Esophagus muscularis mucosa (tissue), 4 donors: ENCODE measurements at places on chromosomes 3 and 15. TPM values are rescaled to one million over a fixed set of nuclear protein-coding genes. Genes with fewer than 3 reads are reported as not detected.

The CACNA2D3 gene
- 4.2 TPM for total RNA-seq

The SPPL2A gene
- total RNA-seq: 125 TPM

The TM4SF18 gene
- total RNA-seq: 0.83 TPM

The ZDHHC19 gene
- total RNA-seq: not detected

The SYNPR gene
- total RNA-seq: 0.17 TPM

The CCR4 gene
- total RNA-seq: 0.17 TPM

The TUSC7 gene
- total RNA-seq: not detected

GRCh38 chr3:178802993-178803693, 266.9 kb downstream of the KCNMB2 start:
- peak; percentile 70 for DNase-seq

GRCh38 chr15:70219256-70219895, 121.7 kb upstream of the TLE3 start:
- no peak for DNase-seq

- DNase-seq: peak; percentile 77
Observed at GRCh38 chr3:55445551-55445950, 41.6 kb downstream of the WNT5A start.

DNA sequence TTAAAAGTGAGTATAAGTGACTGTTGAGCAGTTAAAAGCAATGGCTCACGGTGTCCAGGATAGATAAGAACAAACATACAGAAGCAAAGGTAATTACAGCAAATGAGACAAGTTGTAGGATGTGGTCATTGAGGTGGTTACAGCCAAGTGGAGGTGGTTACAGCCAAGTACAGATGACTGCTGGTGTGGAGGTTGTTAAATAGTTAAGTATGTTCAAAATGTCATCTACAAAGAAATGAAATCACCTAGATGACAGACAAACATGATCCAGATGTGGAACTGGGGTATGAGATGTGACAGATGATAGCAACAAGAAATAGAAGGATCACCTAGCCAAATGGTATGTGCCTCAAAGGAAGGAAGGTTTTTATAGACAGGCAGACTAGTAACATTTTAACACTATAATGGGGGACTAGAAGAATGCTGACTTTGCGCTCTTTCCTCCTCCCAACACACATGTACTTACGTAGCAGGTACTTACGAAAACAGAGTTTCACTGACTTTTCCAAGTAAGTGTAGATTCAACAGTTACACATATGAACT, 6.8 kb upstream of the ANKRD28 start:
- no peak for DNase-seq

DNA sequence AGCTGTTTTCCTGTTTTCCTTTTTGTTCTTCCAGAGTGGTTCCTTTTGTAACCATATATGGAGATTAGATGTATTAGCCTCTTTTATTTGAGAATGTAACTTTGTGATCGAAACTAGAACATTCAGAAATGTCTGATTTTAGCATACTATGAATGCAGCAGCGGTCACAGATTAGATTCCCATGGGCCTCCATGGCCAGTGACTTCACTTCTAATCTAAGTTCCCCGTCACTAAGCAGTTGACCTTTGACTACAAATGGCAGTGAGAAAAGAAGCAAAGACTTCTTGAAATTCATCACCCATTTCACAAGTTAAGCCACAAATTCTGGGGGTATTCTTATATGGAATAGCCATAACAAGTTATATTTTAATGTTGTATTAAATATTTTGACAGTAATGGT, 114.6 kb upstream of the FLNB start:
- no peak for DNase-seq

- no peak for DNase-seq
Observed at GRCh38 chr3:132418916-132419315, 1.6 kb downstream of the DNAJC13 start.

GRCh38 chr15:26081758-26082220, 218.7 kb upstream of the ATP10A start:
- no peak for DNase-seq

DNA sequence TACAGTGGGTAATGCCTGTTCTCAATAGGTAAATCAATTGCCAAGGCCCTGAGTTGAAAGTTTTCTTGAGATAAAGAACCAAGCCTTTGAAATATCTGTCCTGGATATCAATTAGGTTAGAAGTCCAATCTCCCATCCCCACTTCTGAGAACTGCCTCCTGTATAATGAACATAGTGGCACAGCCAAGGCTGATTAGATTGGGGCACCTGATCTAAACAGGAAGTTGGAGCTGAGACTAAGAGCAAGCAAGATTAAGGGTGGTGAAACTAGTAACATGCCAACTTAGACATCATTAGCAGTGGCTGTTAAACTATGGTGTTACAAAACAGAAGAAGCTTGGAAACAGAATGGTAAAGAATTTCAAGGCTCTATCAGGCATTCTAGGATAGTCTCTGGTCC, 137.7 kb upstream of the TMEM108 start:
- DNase-seq: no peak

- no peak for DNase-seq
Observed at GRCh38 chr15:77506311-77507142, 85.8 kb downstream of the HMG20A start.

GRCh38 chr3:115102046-115102445, 45.0 kb downstream of the ZBTB20 start:
- no peak for DNase-seq

DNA sequence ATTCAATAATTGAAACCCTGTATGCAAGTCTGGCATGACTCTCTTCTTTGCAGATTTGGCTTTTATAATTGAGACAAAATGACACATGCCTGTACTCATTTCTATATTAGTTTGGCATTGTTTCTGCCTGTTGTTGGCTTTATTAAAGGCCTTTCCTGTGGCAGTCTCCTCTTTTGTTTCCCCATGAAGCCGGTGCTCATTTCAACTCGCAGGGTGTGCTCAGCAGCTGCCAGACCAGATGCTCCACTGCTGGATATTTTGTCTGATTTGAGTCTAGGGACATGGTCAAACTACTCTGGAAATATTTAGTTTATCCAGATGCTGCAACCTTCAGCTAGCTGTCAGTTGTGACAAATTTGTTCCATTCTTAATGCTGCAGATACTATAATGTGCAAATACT, 445.3 kb downstream of the NAALADL2 start:
- DNase-seq: no peak

DNA sequence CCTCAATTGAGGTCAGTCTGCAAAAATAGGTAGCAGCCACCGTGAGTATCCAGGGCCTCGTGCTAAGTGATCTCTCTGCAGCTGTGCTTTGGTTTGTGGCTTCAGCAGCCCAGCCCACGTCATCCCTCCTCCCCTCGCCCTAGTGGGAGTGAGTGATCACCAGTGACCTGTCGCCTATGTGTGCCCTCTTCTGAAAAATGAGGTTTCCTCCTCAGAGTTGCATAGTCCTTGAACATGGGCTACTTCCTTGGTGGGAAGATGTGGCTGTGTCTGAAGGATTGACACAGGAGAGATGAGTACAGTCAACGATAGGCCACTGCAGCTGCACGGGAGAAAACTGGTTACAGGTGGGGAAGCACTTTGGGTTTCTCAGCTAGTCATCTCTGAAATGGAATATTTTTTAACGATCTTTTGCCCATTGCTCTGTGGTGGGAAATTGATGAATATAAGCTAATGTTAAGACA, 144.8 kb upstream of the BHLHE40 start:
- DNase-seq: no peak

GRCh38 chr15:64897345-64897985, 14.2 kb upstream of the ANKDD1A start:
- no peak for DNase-seq

DNA sequence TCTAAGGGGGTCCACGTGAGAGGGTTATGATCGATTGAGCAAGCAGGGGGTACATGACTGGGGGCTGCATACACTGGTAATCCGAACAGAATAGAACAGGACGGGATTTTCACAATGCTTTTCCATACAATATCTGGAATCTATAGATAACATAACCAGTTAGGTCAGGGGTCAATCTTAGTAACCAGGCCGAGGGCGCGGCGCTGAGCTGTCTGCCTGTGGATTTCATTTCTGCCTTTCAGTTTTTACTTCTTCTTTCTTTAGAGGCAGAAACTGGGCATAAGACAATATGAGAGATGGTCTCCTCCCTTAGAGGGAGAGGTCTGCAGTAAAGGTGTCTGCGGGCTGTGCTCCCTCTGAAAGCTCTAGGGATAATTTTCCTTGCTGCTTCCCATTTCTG, 261.3 kb downstream of the XXYLT1 start:
- DNase-seq: no peak

- DNase-seq: no peak
Observed at GRCh38 chr3:131925571-131925970, 109.2 kb downstream of the CPNE4 start.

- DNase-seq: no peak
Observed at GRCh38 chr15:41205315-41205714, 25.2 kb downstream of the EXD1 start.

- no peak for DNase-seq
Observed at GRCh38 chr3:94043285-94043684, 14.9 kb upstream of the STX19 start.

GRCh38 chr3:24129549-24129948, 184.5 kb downstream of the NR1D2 start:
- DNase-seq: no peak

DNA sequence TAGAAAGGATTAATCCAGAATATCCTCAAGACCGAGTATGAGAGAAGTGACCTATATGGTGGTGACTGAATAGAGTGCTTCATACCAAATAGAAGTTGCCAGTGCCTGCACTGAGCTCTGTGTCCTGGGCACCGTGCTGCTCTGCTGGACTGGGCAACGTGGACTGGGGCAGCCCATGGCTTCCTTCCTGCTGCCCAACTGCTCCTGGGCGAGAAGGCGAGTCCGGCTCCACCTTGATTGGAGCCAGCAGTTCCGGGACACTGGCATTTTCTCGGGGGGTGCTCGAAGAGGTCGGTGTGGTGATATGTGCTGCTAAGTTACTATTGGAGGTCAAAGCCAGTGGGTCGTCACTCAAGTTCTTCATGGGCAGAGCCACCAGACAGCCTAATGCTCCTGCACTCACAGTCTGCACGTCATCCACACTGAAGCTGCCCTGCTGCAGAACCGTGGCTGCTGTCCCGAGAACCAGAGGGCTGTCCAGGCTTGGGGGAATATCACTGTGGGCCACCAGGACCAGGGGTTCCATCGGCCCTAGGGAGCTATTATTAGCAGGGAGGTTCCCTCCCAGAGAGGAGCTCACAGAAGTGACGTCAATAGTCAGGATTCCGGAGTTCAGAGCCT, 14.1 kb downstream of the ZXDC start:
- DNase-seq: no peak

- no peak for DNase-seq
Observed at GRCh38 chr3:9903904-9904303, 1.3 kb downstream of the IL17RE start.

DNA sequence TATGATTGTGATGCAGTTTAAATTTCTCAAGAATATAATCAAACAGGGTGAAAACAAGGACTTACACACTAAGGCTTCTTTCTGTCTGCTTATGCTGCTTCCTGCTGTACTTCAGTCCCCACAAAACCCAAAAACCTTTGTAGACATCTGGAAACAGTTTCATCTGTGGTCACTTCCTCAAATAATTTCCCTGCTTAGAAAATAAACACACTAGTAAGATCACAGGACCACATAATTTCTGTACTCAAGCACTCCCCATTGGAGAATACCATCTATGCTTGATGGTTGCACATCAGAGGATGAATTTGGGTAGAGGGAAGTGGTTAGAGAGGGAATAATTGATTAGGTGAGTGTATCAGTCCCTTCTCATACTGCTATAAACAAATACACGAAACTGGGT, 266.2 kb downstream of the LSAMP start:
- no peak for DNase-seq

DNA sequence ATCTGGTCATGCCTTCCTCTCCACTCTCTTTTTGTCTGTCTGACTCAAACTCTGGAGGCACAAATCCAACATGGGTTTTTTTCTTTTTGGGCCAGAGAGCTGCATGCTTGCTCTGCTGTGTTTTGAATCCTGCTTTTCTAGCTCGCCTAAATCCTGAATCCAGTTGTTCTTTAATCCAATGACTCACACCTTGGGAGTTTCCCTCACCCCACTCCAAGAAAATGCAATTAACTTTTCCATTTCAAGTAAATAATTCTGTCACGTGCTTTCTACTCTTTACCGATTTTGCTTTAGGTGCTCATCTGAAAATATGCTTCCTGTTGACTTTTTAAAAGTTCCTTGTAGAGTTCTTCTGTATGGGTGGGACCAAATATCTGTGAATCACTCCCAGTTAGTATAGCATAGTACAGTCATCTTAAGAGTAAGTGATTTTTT, 47.6 kb downstream of the SLMAP start:
- no peak for DNase-seq
